Osteoblast (primary cell): ENCODE measurements at places on chromosomes 2 and 18.

DNA sequence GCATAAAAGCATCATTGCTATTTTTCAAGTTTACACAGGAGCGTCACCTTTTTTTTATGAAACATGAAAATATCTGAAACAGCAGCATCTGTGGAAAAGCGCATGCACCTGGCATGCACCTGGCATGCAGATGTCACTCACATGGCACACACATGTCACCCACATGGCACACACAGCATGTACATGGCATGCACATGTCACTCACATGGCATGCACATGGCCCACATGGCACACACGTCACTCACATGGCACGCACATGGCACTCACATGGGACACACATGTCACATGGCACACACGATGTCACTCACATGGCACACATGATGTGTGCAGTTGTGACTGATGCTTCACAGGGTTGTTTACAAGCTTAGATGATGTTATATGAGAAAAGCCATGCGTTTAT lies 188.0 kb downstream of the ZNF407 start:
- no peak for DNase-seq

GRCh38 chr18:42179542-42180121 lies 224.6 kb downstream of the PIK3C3 start:
- DNase-seq = no peak

- DNase-seq = peak; percentile 46
Observed at GRCh38 chr18:58337686-58338085, 291.2 kb downstream of the ALPK2 start.

DNA sequence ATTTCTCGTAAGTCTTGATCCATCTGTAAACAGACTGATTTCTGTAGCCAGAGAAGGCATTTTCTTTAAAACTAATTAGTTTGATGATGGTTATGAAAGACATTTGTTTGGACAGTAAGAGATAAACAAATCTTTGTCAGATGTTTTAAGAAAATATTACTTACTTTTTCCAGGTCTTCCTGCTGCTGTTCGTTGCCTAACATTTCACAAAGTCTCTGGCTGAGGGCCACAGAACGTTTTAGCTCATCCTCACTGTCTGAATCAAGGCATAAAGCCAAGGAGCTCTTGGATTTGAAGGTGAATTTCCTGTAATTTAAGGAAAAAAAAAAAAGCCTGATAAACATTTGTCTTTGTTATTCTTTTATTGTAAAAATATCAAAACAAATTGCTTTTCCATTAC lies 57.8 kb downstream of the VIL1 start:
- no peak for DNase-seq

GRCh38 chr2:95316466-95317122 lies 19.4 kb downstream of the KCNIP3 start:
- peak; percentile 95 for DNase-seq

DNA sequence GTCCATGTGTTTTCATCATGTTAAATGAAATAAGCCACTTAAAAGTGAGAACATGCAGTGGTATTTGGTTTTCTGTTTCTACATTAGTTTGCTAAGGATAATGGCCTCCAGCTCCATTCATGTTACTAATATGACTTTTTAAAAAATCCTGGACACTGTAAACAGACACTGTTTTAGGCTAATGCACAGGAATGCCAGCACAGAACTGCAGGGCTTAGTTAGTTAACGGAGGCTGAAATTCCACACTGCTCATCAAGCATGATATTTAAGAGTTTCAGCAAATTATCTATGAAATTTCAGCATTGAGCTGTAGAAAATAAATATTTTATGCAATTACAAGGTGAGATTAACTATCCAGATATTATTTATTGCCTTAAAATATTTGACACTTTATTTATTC lies 42.5 kb upstream of the PAX3 start:
- DNase-seq = no peak

GRCh38 chr18:37306432-37306831 lies 259.2 kb downstream of the CELF4 start:
- DNase-seq = peak; percentile 26

DNA sequence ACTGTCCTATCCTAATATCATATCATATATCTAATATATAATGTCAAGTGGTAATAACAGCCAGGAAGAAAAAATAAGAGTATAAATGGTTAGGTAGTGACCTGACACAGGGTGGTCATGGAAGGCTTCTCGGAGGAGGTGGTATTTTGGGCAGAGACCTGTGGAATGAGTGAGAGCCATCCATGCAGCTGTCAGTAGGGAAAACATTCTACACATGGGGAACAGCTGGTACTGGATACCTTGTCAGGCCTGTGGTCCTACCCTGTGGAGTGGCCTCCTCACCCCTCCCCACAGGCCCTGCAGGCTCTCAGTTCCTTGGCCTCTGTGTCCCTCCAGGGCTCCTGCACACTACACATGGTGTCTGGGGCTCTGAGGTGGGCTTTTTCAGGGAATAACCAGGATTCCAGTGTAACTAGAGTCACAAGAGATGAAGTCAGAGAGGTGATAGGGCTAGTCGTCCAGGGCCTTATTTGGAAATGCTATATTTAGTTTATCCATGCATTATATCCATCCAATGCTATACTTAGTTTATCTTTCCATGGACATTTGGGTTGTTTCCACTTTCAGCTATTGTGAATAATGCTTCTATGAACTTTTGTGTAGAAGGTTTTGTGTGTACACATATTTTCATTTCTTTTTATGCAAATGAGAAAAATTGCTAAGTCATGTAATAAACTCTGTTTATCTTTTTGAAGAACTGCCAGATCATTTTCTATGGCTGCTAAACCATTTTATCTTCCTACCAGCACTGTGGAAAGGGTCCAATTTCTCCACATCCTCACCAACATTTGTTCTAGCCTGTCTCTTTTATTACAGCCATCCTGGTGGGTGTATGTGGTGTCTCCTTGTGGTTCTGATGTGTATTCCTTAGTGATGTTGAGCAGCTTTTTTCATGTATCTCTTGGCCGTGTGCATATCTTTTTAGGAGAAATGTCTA lies 75.6 kb downstream of the TPGS2 start:
- DNase-seq = no peak

- DNase-seq = no peak
Observed at GRCh38 chr2:49351560-49351959, 197.2 kb upstream of the FSHR start.

DNA sequence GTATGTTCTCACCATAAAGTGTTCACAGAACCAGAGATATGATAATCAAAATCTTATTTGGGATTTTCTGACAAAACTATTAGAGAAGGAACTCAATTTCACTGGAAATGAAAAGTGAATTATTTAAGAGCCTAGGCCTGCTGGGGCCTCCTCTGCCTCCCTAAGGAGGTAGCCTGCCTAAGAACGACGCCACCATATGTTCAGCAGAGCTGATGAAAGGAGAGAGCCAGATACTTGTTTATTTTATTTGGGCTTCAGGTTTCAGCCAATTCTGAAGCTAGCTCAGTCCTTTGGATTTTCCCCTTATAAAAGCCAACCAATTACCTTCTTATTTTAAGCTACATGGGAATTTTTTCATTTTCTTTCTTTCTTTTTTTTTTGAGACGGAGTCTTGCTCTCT lies 433.1 kb upstream of the MAP2 start:
- no peak for DNase-seq

- peak; percentile 77 for DNase-seq
Observed at GRCh38 chr2:237864940-237865622, 5.7 kb downstream of the RAMP1 start.
